ENCODE measurements at places on chromosomes 5 and 9.

- no peak for DNase-seq
Measured at GRCh38 chr5:179873588-179874110, 15.0 kb upstream of the MRNIP start.

DNA sequence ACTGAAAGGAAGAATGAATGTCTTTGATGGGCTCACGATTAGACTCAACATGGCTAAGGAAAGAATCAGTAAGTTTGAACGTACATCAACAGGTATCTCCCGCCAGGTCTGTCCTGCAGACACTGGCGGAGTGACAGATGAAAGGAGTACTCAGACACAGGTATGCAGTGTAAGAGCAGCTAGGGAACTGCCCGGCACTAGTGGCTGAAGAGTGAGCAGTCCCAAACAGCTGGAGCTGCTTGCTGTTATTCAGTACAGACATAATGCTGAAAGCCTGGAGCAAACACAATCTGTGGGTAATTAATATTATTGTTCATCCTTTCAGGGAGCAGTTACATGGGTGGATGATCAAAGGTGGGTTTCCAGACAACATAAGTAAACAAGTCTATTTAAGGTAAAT lies 835.5 kb downstream of the TLE4 start:
- no peak for DNase-seq

DNA sequence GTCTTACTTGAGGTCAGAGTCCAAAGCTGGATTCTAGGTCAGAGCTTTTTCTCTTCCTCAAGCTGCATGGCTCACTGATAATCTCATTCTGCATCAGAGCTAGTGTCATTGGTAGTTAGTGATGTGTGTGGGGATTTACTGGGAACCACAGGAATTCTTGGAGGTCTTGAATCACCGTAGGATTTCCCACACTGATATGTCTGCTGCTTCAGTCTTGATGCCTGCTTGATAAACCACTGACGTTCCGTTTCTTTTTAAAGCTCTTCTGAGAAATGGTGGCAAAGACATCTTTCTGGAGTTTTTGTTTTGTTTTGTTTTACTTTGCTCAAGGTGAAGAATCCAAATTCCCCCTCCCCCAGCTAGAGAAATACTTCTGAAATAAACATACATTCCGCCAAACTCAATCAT lies 1.2 kb upstream of the GARIN3 start:
- peak; percentile 49 for DNase-seq

DNA sequence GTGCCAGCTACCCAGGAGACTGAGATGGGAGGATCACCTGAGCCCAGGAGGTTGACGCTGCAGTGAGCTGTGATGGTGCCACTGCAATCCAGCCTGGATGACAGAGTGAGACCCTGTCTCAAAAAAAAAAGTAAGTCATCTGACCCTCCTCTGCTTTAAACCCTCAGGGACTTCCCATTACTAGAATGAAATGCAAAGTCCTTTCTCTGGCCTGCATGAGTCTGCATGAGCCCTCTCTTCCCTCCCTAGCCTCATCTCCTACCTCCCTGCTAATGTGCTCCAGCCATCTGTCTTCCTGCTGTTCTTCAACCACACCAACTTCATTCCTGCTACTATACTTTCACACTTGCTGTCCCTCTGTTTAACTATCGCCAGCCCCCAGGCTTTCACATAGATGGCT lies 15.3 kb downstream of the IL5 start:
- no peak for DNase-seq

GRCh38 chr5:78611126-78611605 lies 37.4 kb downstream of the LHFPL2 start:
- no peak for DNase-seq

DNA sequence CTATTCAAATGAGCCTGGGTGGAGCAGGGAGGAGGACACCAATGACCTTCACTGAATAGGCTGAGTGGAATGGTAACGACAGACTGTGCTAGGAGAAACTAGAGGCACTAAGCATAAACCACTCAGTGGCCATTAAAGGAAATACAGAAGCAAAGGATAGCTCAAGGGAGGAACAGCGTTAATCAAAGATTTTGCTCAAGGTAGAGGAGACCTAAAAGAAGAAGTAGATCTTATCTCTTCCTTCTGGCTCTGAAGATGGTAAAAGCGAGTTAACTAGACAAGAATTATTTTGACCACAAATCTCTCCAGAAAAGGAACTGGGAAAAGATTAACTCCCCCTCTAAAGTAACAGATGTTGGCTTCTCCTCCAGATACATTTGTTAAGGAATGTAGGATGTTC lies 299.6 kb downstream of the EPB41L4A start:
- DNase-seq, result no peak

GRCh38 chr9:128798896-128799295 lies 11.8 kb downstream of the TBC1D13 start:
- DNase-seq, result no peak

DNA sequence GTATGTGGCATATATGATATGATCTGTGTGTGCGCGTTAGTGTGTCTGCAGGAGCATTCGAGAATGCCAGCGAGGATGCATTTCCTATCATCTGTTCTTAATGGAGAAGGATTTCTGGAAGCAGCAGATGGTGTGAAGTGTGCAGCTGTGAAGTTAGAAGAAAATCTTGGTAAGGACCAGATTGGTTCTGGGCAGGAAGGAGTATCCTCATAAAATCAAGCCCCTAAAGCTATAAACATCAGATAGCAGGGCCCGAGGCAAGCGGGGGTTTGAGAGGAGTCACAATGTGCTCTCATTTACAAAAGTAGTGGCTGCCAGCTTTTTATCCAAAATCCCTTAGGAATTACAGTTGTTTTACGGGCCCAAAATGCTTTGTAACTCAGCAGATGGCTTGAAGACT lies 40.0 kb downstream of the DAPK1 start:
- no peak for DNase-seq

- DNase-seq, result no peak
Measured at GRCh38 chr9:114888607-114889006, 41.8 kb downstream of the TNFSF8 start.

DNA sequence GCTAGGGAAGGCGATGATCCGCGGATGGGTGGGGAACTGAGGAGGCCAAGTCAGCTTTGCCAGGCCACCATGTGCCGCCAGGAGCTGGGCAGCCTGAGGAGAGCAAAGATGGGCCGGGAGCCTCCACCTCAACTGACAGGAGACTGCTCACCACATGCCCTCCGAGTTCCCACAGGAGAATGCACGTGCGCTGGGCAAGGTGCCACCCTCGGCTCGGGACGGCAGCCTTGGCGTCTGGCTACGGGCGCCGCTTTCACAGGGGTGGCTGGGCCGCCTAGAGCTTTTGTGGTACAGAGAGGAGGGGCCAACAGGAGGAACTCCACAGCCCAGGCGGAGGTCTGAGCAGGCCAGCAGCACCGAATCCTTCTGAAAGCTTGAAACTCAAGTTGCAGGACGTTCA lies 5.3 kb upstream of the TBC1D9B start:
- no peak for DNase-seq

DNA sequence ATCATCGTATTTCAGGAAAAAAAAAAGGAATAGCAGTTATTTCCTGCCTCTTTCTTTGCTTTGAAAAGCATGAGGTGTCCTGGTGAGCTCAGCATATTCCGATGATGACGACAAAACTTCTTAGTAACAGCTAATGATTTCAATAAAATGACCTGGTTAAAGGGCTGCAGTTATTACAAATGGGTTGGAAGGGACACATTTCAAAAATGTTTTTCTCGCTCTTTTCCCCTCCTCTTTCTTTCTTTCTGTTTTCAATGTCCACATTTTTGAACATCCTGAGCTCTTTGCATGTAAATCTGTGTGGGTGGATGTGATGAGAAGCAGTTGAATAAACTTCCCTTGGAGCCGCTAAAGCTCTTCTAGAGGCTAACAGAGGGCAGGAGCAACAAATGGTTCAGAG lies 186.8 kb upstream of the SLC27A6 start:
- no peak for DNase-seq

DNA sequence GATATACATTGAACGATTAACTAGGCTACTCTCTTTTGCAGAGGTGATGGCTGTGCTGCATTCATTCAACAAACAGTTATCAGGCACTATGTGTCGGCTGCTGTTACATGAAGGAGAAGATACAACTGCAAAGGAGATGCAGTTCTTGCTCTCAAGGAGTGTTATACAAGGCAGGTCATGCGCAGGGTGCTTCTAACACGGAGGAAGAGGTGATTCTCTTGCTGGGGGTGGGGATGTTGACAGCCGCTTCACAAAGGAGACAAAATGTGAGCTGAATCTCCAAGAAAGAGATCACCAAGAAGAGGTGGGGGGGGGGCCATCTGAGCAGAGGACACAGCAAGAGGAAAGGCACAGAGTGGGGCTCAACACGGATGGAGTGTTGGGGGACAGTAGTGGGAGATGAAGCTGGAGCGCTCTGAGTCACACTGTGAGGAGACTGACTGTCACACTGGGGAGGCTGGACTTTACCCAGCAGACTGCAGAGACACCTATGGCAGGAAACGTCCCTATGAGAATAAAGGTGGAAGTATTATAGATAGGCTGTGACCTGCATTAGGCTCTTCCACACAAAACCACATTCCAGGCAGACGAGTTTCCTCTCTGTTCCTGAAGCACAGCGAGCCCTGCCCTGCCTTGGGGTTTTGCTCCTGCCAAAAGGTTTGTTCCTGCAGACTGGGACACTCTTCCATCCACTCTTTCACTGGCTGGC lies 20.9 kb downstream of the NDUFA8 start:
- no peak for DNase-seq

- no peak for DNase-seq
Measured at GRCh38 chr9:113509463-113509862, 45.9 kb downstream of the RGS3 start.

GRCh38 chr5:37811866-37812265 lies 28.0 kb downstream of the GDNF start:
- no peak for DNase-seq

GRCh38 chr5:156819967-156820581 lies 30.0 kb upstream of the PPP1R2B start:
- DNase-seq, result no peak

DNA sequence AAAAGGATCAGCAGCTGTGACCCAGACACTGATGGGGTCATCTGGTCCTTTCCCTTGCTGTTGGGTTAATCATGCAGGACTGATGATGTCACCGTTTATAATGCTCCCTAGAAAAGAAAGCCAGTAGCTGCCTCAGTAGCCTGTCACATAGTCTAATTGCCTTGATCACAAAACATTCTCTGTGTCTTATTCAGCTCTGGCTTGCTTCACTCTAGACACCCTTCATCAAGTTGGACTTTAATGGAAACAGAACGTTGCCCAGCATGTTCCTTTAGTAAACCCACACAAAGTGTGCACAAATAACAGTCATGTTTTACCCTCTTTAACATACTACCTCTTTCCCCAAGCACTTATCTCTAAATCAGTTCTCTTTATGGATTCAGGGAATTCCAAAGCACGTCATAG lies 170.8 kb downstream of the SGCD start:
- DNase-seq, result no peak

GRCh38 chr9:8362250-8362649 lies 562.7 kb upstream of the DMAC1 start:
- no peak for DNase-seq

GRCh38 chr9:89278997-89279739 lies 31.8 kb upstream of the CKS2 start:
- DNase-seq, result peak; percentile 40

DNA sequence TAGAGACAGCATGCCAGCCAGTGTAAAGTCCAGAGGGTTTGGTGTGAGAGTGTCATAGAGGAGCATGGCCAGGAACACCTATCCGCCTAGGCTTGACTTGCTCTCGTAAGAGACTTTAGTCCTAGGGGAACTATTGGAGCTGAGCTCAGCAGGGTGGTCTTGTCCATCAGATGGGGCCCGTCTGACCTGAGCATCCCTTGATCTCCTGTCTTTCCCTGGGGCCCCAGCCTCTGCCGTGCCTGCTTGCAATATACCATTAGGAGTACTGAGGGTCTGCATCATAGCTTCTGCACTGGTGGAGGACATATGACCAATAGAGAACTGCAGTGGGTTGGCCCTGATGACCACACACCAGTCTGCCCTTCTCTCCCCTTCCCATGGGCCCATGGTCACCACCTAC lies 251.0 kb downstream of the TUSC1 start:
- no peak for DNase-seq

DNA sequence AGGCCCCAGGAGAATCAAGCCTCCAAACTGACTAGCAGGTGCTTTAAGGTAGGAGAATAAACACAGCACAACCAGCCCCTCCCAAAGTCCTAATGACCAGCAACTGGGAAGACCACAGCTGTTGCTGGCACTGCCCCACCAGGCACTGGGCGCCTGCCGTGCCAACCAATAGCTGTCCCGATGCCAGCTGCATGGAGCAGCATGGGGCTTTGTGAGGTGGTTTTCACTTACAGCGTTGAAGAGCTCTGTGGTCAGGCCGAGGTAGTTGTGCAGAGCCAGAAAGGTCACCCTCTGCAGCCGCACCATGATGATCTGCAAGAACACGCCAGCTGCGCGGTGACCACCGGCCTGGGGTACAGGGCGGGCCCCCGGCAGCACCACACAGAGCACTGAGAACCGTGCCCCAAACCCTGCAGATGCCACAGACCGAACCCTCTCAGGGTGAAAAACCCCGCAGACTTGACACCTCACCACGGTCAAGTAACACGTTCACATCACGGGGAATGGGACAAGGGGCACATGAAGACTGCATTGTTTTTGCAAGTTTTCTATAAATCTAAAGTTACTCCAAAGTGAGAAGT lies 28.7 kb downstream of the PNPLA7 start:
- no peak for DNase-seq

- no peak for DNase-seq
Measured at GRCh38 chr9:83449983-83450382, 88.2 kb downstream of the FRMD3 start.

DNA sequence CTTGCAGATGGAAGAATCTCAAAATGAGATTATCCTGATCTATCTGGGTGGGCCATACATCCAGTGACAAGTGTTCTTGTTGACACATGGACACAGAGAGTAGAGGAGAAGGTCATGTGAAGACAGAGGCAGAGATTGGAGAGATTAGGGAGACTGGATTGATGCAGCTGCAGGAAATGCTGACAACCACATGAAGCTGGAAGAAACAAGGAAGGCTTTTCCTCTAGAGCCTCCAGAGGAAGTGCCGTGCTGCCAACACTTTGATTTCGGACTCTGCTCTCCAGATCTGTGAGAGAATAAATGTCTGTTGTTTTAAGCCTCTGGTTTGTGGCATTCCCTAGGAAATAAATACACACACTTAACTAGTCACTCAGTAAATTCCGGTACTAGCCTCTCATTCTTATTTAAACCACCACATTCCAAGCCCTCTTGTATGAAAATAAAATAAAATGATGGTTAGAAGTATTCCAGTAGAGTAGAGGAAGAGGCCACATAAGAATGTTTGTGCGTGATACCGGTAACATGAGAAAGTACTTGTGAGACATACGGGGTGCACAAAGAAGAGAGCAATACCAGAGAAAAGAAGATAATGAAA lies 110.9 kb upstream of the DMAC1 start:
- no peak for DNase-seq

- DNase-seq, result no peak
Measured at GRCh38 chr5:60263346-60263745, 369.8 kb upstream of the PDE4D start.

DNA sequence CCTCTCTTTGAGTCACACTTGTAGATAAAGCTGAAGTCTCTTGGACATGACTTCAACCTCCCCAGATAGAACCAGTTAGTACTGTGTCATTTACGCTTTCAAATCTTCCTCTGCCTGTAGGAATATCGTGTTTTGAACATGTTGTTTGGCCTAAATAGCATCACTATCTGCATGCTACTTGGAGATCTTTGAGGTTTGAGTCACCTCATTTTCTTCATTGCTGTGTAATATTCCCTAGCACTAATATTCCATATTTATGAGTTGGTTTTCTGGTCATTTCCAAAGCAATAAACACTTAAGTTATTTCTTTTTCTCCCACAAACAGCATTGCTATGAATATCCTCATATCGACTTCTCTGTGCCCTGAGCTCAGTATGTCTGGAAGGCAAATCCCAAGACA lies 100.3 kb downstream of the ROR2 start:
- DNase-seq, result no peak

- DNase-seq, result no peak
Measured at GRCh38 chr5:36659411-36659810, 53.0 kb downstream of the SLC1A3 start.
